ENCODE measurements at places on chromosomes 3 and 15.

GRCh38 chr15:48928877-48929538, 34.7 kb downstream of the SHC4 start:
- peak; percentile 22 for DNase-seq

GRCh38 chr3:114436182-114436581, 142.4 kb downstream of the TIGIT start:
- no peak for DNase-seq

- DNase-seq = no peak
Measured at GRCh38 chr3:58657571-58658141, 8.9 kb downstream of the FAM3D start.

GRCh38 chr3:148372206-148372875, 325.4 kb upstream of the AGTR1 start:
- no peak for DNase-seq

GRCh38 chr15:33516563-33516962, 205.8 kb downstream of the RYR3 start:
- no peak for DNase-seq

GRCh38 chr15:50358845-50359244, 3.8 kb upstream of the GABPB1 start:
- DNase-seq = peak; percentile 60

- DNase-seq = no peak
Measured at GRCh38 chr15:89307046-89307587, 27.5 kb downstream of the POLG start.

DNA sequence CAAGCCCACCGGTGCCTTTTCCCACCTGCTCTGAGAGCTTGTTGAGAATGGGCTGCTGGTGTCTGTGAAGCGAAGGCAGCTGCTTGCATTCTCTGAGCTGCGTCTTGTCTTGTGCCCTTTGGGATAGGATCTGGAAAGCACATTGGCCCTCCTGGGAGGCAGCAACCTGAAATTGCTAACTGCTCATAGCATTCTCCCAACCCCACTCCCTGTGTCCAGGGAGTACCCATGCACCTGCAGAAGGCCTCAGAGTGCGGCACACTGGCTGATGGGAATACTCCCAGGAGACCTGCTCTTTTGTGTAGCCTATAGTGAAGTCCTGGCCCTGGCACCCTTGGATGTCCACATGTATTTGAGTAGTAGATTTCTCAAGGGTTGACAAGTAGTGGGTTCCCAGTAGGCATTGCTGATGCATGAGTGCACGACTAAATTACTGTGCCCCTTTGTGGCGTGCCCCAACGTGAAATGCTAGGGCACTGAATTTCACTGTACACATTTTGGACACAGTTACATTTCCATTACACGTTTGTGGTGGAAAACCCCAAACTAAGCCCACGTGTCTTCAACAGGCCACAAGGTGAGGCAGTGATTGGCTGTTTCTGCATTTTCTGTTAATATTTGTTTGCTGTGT, 3.7 kb downstream of the EPHB1 start:
- DNase-seq = no peak

DNA sequence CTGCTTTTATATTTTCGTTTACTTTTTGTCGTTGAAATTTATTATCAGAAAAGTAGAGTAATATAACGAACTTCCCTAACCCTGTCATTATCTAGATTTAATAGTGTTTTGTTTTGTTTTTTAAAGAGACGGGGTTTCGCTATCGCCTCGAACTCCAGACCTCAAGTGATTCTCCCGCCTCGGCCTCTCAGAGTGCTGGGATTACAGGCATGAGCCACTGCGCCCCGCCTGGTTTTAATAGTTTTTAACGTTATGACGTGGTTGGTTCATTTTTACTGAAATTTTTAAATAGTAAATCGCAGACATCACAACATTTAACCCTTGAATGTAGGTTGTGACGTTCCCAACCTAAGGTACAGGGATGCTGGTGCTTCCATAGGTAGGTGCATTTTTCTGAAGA, 1.0 kb downstream of the NGRN start:
- no peak for DNase-seq

GRCh38 chr15:66932634-66933024, 132.8 kb upstream of the SMAD3 start:
- DNase-seq = no peak

GRCh38 chr15:51298620-51299019, 39.8 kb downstream of the CYP19A1 start:
- DNase-seq = no peak

DNA sequence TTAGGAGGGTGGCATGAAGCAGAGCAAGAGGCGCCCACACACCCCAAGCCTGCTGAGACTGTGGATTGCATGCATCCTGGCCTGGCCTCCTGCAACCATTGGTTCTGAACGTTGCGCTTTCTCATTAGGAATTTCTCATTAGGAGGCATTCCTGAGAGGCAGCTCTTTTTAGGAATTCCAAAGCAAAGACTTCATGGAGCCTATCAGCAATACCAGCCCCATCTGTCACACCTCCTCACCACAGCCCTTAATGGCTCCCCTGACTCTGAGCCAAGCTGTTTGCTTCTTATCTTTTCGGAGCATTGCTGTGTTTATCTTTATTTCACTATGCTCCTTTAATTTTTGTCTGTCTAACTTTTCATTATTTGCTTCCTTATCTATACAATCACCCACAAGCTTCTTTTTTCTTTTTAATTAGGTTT, 226.9 kb downstream of the CACNA2D3 start:
- no peak for DNase-seq

DNA sequence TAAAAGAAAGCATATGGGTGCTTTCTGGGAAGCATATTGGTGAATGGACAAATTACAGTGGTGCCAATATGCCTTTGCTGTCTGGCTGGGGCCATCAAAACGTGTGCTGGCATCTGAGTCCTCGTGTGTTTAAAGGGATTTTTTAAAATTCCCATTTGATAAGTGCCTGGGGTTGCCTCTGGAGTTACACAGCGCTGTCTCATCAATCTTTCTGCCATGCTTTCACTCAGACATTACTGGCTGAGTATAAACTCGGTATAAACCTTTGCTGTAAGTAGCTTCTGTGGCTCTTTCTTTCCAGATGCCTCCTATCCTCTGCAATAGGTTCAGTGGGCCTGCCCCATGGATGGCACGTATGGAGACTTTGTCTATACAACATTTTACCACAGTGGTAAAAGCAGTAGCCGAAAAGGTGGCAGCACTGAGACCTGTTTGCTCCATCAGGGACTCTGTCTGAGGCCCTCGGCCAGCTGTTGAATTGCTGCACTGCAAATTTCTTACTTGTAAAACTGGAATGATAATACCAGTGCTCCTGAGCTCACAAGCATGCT, 195.5 kb downstream of the LPP start:
- peak; percentile 25 for DNase-seq

DNA sequence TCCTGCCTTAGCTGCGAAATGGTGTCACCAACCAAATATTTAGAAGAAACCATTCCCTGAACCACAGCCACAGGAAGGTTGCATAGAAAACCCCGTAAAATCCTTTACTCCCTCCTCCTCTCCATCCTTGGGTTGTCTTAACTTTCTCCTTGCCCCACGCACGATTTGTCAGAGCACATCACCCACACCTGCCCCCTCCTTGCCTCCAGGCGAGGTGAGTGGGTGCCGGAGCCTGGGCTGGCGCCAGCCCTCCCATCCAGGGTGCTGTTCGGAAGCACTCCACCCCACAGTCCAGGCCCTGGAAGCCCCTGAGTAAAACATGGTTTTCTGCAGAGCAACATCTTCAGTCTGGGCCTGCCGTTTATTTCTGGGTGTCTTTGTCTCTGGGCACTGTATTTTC, 3.7 kb downstream of the GHRL start:
- no peak for DNase-seq

DNA sequence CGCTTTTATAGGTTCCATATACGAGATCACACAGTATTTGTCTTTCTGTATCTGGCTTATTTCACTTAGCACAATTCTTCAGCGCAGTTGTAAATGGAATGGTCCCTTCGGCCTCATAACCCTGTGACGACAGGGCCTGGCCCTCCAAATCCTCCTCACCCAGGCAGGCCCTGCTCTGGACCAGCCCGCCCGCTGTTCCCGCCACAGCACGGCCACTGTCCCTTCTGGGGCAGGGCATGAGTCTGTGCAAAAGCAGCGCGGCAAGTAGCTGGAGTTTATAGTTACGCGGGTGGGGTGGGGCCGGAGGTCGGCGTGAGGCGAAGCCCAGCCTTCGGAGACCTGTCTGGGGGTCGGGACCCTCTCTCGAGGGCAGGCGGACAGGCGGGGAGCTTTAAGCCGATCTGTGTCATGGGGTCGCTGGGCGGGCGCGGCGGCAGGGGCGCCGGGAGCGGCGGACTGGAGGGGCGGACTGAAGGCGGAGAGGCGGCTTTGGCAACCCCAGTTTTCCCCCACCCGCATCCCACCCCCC, 543 bp downstream of the ARPIN start:
- no peak for DNase-seq

GRCh38 chr3:108602249-108602934, 12.9 kb downstream of the DZIP3 start:
- DNase-seq = no peak

- no peak for DNase-seq
Measured at GRCh38 chr3:149560001-149560400, 85.5 kb downstream of the TM4SF4 start.

DNA sequence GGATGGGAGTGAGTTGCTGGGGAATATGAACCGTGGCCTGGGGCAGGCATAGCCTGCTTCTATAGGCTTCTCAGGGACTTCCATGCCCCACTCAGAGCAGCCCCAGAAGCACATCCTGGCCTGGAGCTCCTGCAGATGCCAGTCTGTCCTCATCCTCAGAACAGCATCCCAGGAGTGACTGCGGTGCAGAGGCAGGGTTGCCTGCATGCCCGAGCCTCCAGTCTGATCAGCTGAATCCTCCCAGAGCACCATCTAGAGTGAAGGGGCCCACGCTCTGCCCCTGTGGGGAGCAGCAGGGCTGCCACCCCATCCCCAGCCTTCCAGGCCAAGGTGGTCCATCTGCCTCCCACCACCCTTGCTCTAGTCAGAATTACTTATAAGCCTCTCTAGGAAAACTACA, 44.7 kb upstream of the APEH start:
- DNase-seq = no peak

- DNase-seq = no peak
Measured at GRCh38 chr3:24562895-24563294, 68.2 kb upstream of the THRB start.

- no peak for DNase-seq
Measured at GRCh38 chr15:100642950-100643338, 40.6 kb downstream of the ASB7 start.

DNA sequence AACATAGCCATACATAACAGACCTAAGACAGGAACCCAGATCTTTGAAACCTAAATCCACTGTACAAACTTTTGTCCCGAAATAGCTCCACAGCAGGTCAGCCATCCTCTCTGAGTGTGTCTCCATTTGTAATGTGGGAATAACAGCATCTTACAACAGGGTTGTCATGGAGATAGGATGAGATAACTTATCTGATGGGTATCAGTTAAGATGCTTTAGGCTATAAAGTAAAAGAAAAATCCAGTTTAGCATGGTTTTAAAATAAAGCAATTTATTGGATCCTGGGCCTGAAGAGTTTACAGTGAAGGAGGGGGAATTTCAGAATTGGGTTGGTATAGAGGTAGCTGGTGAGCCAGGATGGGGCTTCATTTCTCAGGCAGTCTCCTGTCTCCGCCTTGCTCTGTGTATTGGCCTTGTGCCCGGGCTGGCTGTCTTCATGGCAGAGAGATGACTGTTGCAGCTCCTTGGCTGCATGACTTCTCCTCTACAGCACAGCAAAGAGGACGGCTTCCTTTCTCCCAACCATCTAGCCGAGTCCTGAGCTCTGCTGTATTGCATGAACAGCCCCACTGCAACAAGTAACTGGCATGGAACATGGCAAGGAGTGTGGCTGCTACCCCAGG, 131.9 kb upstream of the PROK2 start:
- DNase-seq = no peak

- peak; percentile 89 for DNase-seq
Measured at GRCh38 chr3:49377483-49377882, 19.3 kb upstream of the GPX1 start.

DNA sequence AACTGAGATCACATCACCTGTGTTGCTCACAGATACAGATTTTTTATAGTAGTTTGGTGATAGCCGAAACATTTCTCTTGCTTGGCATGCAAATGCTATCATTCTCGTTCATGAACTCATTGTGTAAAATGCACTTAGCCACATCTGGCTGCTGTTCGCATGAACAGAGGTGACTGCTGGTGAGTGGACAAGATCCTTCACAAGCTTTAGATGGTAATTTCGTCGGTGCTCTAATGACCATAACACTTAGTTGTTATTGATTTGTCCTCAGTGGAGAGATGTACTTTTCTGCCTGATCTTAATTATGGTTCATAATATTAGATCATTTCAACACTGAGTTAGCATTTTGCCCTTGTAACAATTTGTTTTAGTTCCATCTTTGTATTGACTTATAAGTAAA, 13.8 kb downstream of the LRRN1 start:
- DNase-seq = no peak

DNA sequence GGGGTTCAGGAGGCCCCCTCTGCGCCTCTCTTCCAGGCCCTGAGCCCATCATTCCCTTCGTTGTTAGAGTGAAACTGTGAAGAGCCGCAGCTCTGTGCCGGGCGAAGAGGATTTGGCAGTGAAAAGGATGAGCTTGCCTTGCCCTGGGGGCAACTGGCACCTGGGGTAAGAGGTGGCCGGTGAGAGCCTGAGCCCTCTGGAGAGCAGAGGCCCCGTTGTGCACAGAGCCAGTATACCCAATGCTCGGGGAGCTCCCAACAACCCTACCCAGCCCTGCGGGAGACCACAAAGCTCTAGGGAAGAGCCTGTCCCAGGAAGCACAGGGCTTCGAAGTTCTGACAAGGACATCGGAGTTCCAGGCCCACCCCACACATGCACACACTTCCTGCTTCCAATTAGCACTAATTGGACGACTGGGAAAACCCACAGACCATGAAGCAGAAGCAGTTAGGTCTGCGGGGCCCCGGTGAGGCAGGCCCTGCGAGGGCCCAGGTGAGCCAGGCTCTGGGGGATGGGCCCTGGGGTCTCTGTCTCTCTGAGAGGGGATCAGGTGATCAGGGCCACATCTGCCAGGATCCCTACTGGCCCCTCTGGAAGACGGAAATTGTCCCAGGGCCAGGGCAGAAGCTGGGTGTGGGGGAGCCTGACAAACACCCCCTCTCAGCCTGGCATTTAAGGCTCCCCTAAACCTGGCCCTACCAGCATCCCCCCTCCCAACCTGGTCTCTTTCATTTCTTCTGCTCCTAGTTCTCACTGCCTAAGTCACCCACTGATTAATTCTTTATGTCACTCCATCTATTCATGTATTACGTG, 27.9 kb upstream of the SFMBT1 start:
- no peak for DNase-seq

- DNase-seq = peak; percentile 55
Measured at GRCh38 chr3:63387568-63387967, 109.5 kb downstream of the SYNPR start.

All from RCC 7860 (cell line).